ENCODE measurements at places on chromosomes 2 and 18. TPM values are rescaled to one million over a fixed set of nuclear protein-coding genes. Genes with fewer than 3 reads are reported as not detected.

GRCh38 chr2:237258116-237258515 lies 155.8 kb downstream of the COL6A3 start:
- no peaks in the 10 kb centered on the region for H3K4me1 ChIP-seq
- H3K4me3 ChIP-seq = no peak overlapping the region
- no peaks in the 10 kb centered on the region for H3K36me3 ChIP-seq
- peaks cover 8% of the 10 kb centered on the region for H3K27me3 ChIP-seq
- H3K27ac ChIP-seq = no peak overlapping the region

GRCh38 chr18:28091197-28091596 lies 85.7 kb downstream of the CDH2 start:
- H3K27ac ChIP-seq = no peak overlapping the region
- no peaks in the 10 kb centered on the region for H3K4me1 ChIP-seq
- no peak overlapping the region for H3K4me3 ChIP-seq

The ALPG gene
- not detected for total RNA-seq

- H3K27ac ChIP-seq = no peak overlapping the region
- no peak for DNase-seq
- H3K4me3 ChIP-seq = no peak overlapping the region
- no peaks in the 10 kb centered on the region for H3K27me3 ChIP-seq
- no peaks in the 10 kb centered on the region for H3K36me3 ChIP-seq
Measured at GRCh38 chr2:163983911-163984310, 248.1 kb upstream of the FIGN start.

The ATF2 gene
- 52.8 TPM for total RNA-seq

The COPS9 gene
- 86.2 TPM for total RNA-seq

The PJVK gene
- 1.8 TPM for total RNA-seq

The AGAP1 gene
- 3.9 TPM for total RNA-seq

The NAT8 gene
- not detected for total RNA-seq

The C2orf72 gene
- total RNA-seq = 0.13 TPM

GRCh38 chr2:233339427-233339826 lies 14.9 kb upstream of the DGKD start:
- peaks cover 9% of the 10 kb centered on the region for H3K4me1 ChIP-seq
- H3K4me3 ChIP-seq = no peak overlapping the region
- no peak overlapping the region for H3K27ac ChIP-seq
- H3K36me3 ChIP-seq = no peaks in the 10 kb centered on the region
- no peaks in the 10 kb centered on the region for H3K27me3 ChIP-seq

DNA sequence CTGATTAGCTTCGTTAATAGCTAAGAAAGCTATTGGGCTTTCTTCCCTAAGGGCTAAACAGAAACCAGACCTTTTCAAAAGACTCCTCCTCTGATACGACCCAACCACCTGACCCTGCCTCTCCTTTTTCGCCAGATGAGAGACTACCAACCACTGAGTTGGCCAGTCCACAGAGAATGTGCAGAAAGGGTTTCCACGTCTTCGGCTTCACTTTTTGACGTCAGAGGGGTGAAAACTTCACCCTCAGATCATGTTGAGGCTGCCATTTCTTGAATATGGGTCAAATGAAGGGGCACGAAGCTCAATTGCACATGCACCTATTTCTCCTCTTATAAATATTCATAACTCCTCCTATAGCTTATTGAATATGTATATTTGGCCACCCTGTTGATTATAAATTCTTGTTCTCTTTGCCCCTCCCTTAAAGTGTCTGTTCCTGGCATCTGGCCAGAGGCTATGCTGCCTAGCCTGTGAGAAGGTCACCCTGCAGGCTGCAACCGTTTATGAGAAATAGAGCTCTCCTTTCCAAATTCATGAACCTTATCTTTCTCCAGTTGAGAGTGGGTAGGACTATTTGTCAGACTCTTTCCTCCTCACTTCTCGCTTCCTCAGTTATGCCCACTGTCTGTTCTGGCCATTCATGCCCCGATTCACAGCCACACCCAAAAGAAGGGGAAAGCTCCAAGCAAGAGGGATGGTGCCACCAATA lies 301.6 kb downstream of the STK39 start:
- no peak overlapping the region for H3K4me3 ChIP-seq
- no peaks in the 10 kb centered on the region for H3K27me3 ChIP-seq
- H3K27ac ChIP-seq = no peak overlapping the region
- H3K4me1 ChIP-seq = no peaks in the 10 kb centered on the region

The FBXO36 gene
- total RNA-seq = 1.6 TPM

The CDKL4 gene
- not detected for total RNA-seq

DNA sequence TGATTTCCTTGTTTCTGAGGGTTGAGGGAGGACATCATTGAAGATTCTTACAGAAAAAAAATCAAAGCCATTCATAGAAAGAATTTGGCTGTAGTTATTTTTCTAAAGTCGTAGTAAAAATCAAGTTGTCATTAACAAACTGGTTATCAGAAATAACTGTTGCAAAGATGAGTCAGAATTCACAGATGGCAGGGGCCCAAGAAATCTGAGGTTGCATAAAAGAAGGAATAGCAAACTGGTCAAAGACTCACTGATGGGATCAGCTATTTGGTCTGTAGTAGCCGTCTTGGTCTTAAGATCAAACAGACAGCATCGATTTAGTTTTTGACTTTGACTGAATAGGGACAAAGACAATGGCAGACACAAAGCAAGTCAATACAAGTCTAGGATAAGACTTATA lies 334.3 kb downstream of the FIGN start:
- no peak overlapping the region for H3K27ac ChIP-seq
- no peaks in the 10 kb centered on the region for H3K36me3 ChIP-seq
- H3K27me3 ChIP-seq = no peaks in the 10 kb centered on the region
- DNase-seq = no peak

DNA sequence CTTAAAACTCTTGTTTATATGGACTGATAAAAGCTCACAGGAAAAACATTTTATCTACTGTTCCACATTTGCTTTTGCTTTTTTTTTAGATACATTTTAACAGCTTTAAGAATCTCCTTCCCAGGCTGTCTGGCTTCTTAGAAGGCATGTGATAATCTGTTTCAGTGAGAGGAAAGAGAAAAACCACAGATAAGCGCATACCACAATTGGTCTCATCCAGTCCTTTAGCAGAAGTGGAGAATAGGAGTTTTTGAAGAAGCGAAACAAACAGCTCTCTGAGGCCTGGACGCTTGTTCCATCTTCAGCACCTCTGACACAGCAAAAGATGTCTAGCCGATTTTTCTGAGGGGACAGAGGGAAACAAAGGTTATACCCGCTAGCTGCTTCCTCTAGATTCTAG lies 37.6 kb downstream of the RMC1 start:
- no peaks in the 10 kb centered on the region for H3K27me3 ChIP-seq
- H3K27ac ChIP-seq = peak overlapping the region; percentile 25
- H3K36me3 ChIP-seq = peaks cover 85% of the 10 kb centered on the region
- no peak overlapping the region for H3K4me3 ChIP-seq

GRCh38 chr18:64850791-64851190 lies 701.9 kb upstream of the LINC00305 start:
- H3K27me3 ChIP-seq = no peaks in the 10 kb centered on the region
- H3K36me3 ChIP-seq = no peaks in the 10 kb centered on the region
- H3K4me3 ChIP-seq = no peak overlapping the region

DNA sequence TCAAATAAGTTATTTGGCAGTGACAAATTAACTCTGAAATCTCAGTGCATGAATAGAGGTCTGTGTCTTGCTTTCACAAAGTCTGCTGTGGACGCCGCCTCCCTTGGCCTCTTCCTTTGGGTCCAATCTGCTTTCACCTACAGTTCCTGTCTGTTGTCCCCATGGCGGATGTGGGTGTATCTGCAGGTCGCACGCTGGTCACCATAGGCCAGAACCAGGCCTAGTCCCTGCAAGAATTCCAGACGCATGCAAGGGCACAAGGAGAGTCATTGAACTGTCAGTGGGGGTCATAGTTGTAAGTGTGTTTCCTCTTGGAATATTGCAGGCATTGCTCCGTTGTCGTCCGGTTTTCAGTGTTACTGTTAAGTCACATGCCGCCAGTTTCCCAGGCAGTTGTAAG lies 7.4 kb downstream of the SOCS6 start:
- no peaks in the 10 kb centered on the region for H3K36me3 ChIP-seq
- H3K27ac ChIP-seq = no peak overlapping the region
- H3K27me3 ChIP-seq = peaks cover 8% of the 10 kb centered on the region

GRCh38 chr2:6676241-6676640 lies 189.5 kb downstream of the CMPK2 start:
- DNase-seq = no peak
- H3K27me3 ChIP-seq = peaks cover 6% of the 10 kb centered on the region

DNA sequence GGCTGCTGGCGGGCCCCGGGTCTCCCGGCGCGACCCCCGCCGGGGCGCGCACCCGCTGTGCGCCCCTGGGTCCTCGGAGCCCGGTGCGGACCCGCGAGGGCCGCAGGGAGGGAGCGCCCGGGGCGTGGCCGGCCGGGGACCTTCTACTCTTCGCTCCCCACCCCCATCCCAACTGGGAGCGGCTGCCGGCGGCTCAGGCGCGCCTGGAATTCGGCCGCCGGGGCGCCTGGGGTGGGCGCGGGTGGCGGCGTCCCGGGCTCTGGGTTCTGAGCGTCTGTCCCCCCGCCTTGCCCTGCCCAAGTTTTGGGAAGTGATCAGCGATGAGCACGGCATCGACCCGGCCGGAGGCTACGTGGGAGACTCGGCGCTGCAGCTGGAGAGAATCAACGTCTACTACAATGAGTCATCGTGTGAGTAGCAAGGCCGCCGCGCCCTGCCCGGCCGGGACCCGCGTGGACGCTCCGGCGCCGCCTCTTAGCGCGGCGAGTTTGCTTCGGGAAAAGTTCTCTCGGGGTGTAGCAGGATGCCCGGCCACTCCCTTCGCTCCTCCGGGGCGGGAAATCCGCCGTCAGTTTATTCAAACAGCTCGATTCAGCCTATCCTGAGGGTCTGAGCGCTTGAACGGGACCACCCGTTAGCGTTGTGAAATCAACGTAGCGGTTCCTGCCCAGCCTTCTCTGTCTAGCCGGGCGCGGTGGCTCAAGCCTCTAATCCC lies 502 bp downstream of the TUBB6 start:
- H3K36me3 ChIP-seq = no peaks in the 10 kb centered on the region
- no peak overlapping the region for H3K27ac ChIP-seq
- peaks cover 11% of the 10 kb centered on the region for H3K4me1 ChIP-seq
- no peak for DNase-seq
- peak overlapping the region; percentile 64 for H3K4me3 ChIP-seq
- H3K27me3 ChIP-seq = peaks cover 58% of the 10 kb centered on the region

DNA sequence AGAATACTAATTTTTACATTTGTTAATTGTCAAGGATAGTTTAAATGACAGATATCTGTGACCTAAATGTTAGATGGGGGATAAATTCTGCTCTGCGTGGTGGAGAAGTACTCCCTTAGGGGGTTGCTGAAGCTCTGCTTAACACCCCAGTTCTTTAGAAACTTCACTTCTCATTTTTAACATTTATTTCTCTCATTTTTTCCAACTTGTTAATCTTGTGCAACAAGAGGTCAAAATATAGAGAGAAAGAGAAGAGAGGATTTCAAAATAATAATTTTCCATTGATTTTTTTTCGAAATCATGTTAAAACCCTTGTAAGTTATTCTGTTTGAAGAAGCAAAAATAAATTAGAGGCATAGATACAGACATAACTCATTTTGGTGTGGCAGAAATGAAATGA lies 61.3 kb upstream of the SLC8A1 start:
- H3K4me3 ChIP-seq = no peak overlapping the region
- no peak overlapping the region for H3K27ac ChIP-seq
- no peaks in the 10 kb centered on the region for H3K36me3 ChIP-seq
- H3K4me1 ChIP-seq = no peaks in the 10 kb centered on the region

DNA sequence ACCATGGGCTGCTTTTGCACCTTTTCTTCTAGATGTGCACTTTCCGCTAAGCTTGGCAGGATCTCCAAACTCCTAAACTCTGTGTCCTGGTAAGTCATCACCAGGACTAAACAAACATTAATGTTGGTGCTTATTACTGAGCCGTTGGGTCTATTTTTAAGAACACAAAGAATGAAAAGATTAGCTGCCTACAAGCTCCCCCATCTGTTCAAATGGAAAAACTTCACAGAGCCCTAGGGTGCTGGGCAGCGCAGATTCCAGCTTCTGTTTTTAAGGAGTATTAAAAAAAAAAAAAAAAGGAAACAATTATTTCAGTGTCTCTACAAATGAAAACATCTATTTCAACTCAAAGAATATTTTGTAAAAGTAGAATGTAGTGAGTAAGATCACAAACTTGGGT lies 97.8 kb upstream of the AQP4 start:
- H3K4me3 ChIP-seq = no peak overlapping the region
- no peaks in the 10 kb centered on the region for H3K4me1 ChIP-seq
- H3K36me3 ChIP-seq = no peaks in the 10 kb centered on the region
- H3K27ac ChIP-seq = no peak overlapping the region
- no peaks in the 10 kb centered on the region for H3K27me3 ChIP-seq

The SLC23A3 gene
- total RNA-seq = 8.7 TPM

DNA sequence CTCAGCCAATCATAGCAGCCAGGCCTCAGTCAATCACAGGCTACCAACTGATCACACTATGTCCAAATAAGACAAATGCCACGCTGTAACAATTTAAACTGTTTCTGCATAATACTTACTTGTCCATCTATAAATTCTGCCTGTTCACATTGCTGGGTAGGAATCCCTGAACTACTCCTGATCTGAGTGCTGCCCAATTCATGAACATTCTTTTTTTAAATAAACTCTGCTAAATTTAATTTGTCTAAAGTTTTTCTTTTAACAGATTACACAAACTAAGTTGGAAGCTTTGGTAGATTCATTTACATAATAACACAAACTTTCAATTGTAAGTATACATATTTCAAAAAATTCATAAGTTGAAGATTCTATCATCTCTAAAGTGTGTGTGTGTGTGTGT lies 583.0 kb downstream of the ERBB4 start:
- no peaks in the 10 kb centered on the region for H3K4me1 ChIP-seq
- H3K4me3 ChIP-seq = no peak overlapping the region
- no peaks in the 10 kb centered on the region for H3K36me3 ChIP-seq
- H3K27ac ChIP-seq = no peak overlapping the region
- H3K27me3 ChIP-seq = no peaks in the 10 kb centered on the region
- DNase-seq = no peak

The GPR39 gene
- not detected for total RNA-seq

The IL36A gene
- 0.32 TPM for total RNA-seq

GRCh38 chr2:40004336-40004735 lies 225.3 kb upstream of the THUMPD2 start:
- H3K4me1 ChIP-seq = no peaks in the 10 kb centered on the region
- H3K27me3 ChIP-seq = no peaks in the 10 kb centered on the region
- no peaks in the 10 kb centered on the region for H3K36me3 ChIP-seq
- H3K27ac ChIP-seq = no peak overlapping the region
- DNase-seq = no peak

DNA sequence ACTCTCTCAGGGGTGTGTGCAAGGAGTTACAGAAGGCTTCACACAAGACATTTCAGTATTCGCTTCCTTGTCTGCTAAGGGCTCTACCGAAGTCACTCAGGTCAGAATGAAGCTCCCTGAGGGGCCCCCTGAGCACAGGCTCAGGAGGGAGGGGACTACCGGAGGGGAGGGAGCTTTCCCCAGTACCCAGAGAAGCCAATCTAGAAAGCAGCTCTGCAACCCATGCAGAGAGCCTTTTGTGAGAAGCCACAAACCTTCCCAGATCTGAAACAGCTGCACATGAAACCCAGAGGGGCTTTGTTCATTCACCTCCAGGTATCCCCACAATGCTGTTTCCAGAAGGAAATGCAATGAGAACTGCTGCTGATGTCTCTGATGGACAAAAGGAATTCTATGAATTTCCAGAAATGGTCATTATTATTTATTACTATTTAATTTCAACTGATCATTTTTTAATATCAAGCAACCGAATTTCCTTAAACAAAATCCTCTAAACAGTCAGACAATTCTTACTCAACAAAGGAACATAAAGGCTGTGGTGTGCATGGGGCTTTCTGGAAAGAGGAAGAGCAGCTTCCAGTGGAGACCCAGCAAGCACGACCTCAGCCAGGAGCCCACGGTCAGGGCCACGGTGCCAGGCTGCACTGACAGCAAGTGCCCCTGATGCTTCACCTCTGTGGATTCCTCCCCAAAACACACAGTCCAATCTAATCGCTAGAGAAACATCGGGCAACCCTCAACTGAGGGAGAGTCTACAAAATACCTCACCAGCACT lies 42.0 kb downstream of the NDUFA10 start:
- H3K27ac ChIP-seq = no peak overlapping the region
- H3K4me1 ChIP-seq = no peaks in the 10 kb centered on the region
- no peak for DNase-seq
- H3K27me3 ChIP-seq = no peaks in the 10 kb centered on the region

The CSRNP3 gene
- not detected for total RNA-seq

Data from T-cell (primary cell).